T-helper 2 cell treated with Interferon-gamma antibody and Interleukin-4, amounts not matched to agents 5 μg/mL and 100 μg/mL, for 36 hours (primary cell): ENCODE measurements at places on chromosomes 3 and 15.

- H3K27me3 ChIP-seq, result peaks cover 16% of the 10 kb centered on the region
- no peaks in the 10 kb centered on the region for H3K36me3 ChIP-seq
- no peak overlapping the region for H3K27ac ChIP-seq
- no peak for DNase-seq
- H3K4me1 ChIP-seq, result peaks cover 17% of the 10 kb centered on the region
- no peak overlapping the region for H3K4me3 ChIP-seq
Observed at GRCh38 chr3:39124876-39125840, 17.7 kb downstream of the TTC21A start.

GRCh38 chr3:64111872-64112271, 88.6 kb upstream of the PSMD6 start:
- no peak overlapping the region for H3K4me3 ChIP-seq
- no peaks in the 10 kb centered on the region for H3K4me1 ChIP-seq
- H3K27me3 ChIP-seq, result peaks cover 2% of the 10 kb centered on the region
- DNase-seq, result no peak
- H3K27ac ChIP-seq, result no peak overlapping the region

DNA sequence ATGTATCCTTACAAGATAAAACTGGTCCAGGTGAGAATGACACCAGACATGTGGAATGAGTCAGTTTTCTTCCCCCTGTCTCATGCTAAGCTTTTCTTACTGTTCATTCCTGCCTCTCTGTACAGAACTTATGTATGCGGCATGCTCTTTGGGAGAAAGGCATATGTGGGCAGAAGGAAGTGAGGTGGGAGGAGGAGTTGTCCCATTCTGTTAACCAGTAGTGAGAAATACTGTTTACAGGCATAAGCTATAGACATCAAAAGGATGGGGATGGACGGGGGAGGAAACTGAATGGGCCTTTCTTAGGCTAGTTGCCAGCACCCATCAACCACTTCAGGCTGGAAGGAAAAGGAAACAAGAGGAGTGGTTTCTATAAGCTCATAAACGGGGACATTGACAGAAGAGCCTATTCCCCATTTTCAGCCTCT, 143.6 kb upstream of the BHLHE40 start:
- H3K4me1 ChIP-seq, result peaks cover 75% of the 10 kb centered on the region
- peak overlapping the region; percentile 64 for H3K4me3 ChIP-seq
- DNase-seq, result no peak
- H3K27me3 ChIP-seq, result no peaks in the 10 kb centered on the region
- H3K27ac ChIP-seq, result peak overlapping the region; percentile 86

DNA sequence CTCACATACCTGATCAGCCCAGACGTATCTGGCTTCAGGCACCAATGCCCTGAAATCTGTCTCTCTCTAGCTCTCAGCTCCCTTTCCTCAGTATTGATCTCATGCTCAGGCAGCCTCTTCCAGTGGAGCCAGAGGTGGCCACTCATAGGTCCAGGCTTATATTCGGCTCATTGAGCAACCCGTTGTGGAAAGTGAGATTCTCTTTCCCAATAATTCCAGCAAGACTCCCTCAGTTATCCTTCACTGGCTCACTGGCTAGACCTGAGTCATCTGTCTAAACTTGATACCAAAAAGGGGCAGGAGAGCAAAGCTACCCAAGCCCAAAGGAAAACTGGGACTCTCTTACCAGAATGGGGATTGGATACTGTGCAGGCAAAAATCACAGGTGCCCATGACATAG, 33.4 kb upstream of the FRMD4B start:
- H3K36me3 ChIP-seq, result no peaks in the 10 kb centered on the region
- no peak overlapping the region for H3K27ac ChIP-seq
- DNase-seq, result no peak
- peaks cover 8% of the 10 kb centered on the region for H3K27me3 ChIP-seq
- H3K4me1 ChIP-seq, result peaks cover 5% of the 10 kb centered on the region
- no peak overlapping the region for H3K4me3 ChIP-seq

DNA sequence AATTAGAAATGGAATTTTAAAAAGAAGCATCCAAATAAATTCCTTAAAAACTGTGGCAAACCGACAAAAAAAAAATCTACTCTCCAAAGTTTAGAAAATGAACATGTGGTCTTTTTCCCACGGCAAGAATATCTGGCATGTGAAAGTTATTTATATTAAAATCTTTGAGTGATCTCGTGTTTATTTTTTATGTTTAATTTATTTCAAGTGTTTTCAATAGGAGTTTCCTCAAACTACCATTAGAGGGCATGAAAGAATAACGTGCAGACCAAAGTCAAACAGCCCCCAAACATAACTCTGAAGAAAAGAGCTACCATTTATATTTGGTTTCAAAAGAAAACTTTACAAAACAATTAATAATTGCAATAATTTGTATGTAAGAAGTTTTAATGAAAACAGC, 286.4 kb downstream of the ZIC4 start:
- no peaks in the 10 kb centered on the region for H3K36me3 ChIP-seq
- H3K4me3 ChIP-seq, result no peak overlapping the region
- H3K27ac ChIP-seq, result no peak overlapping the region
- no peaks in the 10 kb centered on the region for H3K27me3 ChIP-seq
- DNase-seq, result no peak

DNA sequence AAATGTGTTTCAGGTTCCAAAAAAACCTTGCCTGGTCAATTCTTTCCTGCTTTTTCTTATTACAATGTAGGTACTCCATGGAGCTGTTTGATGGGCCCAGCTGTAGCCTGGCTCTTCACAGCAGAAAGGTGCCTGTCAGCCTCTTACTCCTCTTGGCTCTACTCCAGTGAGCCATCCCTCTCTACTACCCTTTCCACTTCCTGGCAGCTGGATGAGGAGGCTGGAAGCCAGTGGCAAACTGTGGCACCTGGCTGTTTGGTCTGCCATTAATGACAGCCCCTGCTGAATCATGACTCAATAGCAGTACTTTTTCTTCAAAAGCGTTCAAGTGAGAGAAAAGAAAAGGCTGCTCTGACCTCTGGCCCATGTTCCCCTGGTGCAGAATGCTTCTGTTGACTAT, 618.1 kb downstream of the PYDC2 start:
- H3K36me3 ChIP-seq, result no peaks in the 10 kb centered on the region
- DNase-seq, result no peak
- H3K4me1 ChIP-seq, result no peaks in the 10 kb centered on the region
- H3K27me3 ChIP-seq, result no peaks in the 10 kb centered on the region
- no peak overlapping the region for H3K27ac ChIP-seq

DNA sequence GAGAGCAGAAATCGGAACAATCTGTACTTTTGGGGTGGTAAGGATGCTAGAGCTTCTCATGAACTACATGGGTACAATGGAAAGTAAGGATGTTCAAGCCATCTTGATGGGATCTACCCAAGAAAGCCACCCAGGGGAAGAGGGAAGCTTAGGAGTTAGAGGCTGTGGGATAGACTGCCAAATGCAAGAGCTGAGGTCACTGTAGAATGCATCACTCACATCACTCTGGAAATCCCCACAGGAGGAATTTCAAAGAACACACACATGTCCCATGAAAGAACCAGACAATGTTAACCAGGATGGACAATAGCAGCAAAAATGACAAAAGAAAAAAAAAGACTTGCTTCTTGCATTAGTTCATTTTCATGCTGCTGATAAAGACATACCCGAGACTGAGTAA, 32.8 kb upstream of the UBE2E2 start:
- H3K27ac ChIP-seq, result no peak overlapping the region
- no peak for DNase-seq
- H3K4me3 ChIP-seq, result no peak overlapping the region
- peaks cover 2% of the 10 kb centered on the region for H3K27me3 ChIP-seq
- H3K4me1 ChIP-seq, result no peaks in the 10 kb centered on the region
- no peaks in the 10 kb centered on the region for H3K36me3 ChIP-seq

GRCh38 chr15:27481768-27482167, 510.8 kb downstream of the GABRG3 start:
- H3K27me3 ChIP-seq, result no peaks in the 10 kb centered on the region
- H3K4me1 ChIP-seq, result no peaks in the 10 kb centered on the region
- no peaks in the 10 kb centered on the region for H3K36me3 ChIP-seq
- no peak for DNase-seq
- no peak overlapping the region for H3K27ac ChIP-seq

GRCh38 chr3:23239211-23240068, 36.3 kb downstream of the UBE2E2 start:
- no peak overlapping the region for H3K4me3 ChIP-seq
- H3K4me1 ChIP-seq, result no peaks in the 10 kb centered on the region
- H3K27me3 ChIP-seq, result no peaks in the 10 kb centered on the region
- H3K36me3 ChIP-seq, result no peaks in the 10 kb centered on the region

- H3K36me3 ChIP-seq, result peaks cover 3% of the 10 kb centered on the region
- no peaks in the 10 kb centered on the region for H3K4me1 ChIP-seq
- H3K27ac ChIP-seq, result no peak overlapping the region
- no peak overlapping the region for H3K4me3 ChIP-seq
- DNase-seq, result no peak
Observed at GRCh38 chr15:88482263-88482662, 14.8 kb downstream of the MRPS11 start.

GRCh38 chr3:156615592-156616173, 58.7 kb upstream of the TIPARP start:
- H3K36me3 ChIP-seq, result no peaks in the 10 kb centered on the region
- H3K27me3 ChIP-seq, result no peaks in the 10 kb centered on the region
- H3K27ac ChIP-seq, result no peak overlapping the region
- H3K4me1 ChIP-seq, result peaks cover 5% of the 10 kb centered on the region
- no peak overlapping the region for H3K4me3 ChIP-seq

DNA sequence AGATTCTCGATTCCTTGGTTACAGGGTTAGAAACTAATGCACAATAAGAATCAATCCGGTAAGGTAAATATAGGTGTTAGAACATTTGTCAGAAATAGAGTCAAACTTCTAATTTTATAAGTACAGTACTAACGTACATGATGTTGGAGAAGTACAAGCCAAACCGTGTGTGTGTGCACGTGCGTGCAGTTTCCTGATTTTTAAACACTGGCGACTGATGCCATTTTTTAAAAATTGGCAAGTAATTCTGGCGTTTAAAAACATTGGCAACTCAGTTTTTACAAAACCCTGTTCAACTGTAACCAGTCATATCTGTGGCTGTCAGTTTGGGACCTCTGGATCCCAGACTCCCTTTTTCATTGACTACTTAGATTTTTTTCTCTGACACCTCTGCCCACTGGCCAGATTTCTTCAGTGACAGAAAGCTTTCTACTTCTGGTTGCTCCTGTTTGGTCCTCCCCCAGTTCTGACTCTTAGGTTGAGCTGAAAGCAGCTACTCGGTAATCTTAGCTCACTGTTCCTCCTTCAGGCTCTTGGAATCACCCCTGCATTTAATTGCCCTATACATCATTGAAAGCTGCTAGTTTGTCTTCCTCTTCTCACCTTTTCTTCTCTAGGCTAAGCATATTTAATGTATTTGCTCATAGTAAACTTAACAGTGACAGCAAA, 843 bp downstream of the ATG7 start:
- H3K36me3 ChIP-seq, result peaks cover 36% of the 10 kb centered on the region
- H3K27me3 ChIP-seq, result no peaks in the 10 kb centered on the region
- H3K4me1 ChIP-seq, result peaks cover 48% of the 10 kb centered on the region
- DNase-seq, result no peak
- H3K4me3 ChIP-seq, result peak overlapping the region; percentile 92

DNA sequence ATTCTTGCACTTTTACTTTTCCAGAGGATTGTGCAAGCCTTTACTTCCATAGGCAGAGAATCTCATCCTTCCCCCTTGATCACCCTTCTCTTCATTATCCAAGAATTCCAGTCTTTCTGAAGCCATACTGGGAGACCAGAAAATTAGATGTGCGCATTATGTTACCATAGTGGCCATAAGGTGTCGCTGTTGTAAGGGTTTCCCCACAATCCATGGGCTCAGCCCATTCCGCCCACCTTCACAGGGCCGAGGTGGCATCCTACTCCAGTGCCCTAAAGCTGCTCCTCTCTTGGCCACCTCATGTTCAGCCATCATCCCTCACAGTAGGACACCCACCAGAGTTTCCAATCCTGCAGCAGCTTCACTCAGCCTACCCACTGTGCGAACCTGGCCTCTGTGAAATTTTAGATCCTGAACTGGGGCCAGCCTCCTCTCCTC, 35.0 kb downstream of the CTSH start:
- H3K36me3 ChIP-seq, result peaks cover 64% of the 10 kb centered on the region
- H3K4me3 ChIP-seq, result no peak overlapping the region
- H3K4me1 ChIP-seq, result peaks cover 21% of the 10 kb centered on the region
- peak; percentile 22 for DNase-seq
- peak overlapping the region; percentile 1 for H3K27ac ChIP-seq

- H3K36me3 ChIP-seq, result no peaks in the 10 kb centered on the region
- H3K27me3 ChIP-seq, result peaks cover 6% of the 10 kb centered on the region
- no peaks in the 10 kb centered on the region for H3K4me1 ChIP-seq
- H3K4me3 ChIP-seq, result no peak overlapping the region
- DNase-seq, result no peak
Observed at GRCh38 chr15:61752001-61752400, 308.2 kb downstream of the VPS13C start.

DNA sequence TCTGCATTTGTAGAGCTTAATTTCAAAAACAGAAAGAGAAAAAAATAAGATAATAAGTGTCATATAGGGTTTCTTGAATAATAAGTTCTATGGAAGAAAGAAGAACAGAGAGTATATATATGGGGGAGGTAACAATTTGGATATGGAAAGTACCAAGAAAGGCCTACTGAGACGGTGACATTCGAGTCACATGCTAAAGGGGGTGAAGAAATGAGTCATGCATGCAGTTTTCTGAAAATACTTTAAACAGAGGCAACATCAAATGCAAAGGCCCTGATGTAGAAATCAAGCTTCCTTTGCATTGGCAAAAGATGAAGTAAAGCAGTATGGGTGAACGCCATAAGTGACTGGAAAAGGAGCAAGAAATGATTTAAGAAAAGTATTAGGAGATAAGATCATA, 371.6 kb upstream of the ZNF385D start:
- no peak overlapping the region for H3K27ac ChIP-seq
- H3K27me3 ChIP-seq, result no peaks in the 10 kb centered on the region
- no peak overlapping the region for H3K4me3 ChIP-seq
- H3K4me1 ChIP-seq, result no peaks in the 10 kb centered on the region
- no peaks in the 10 kb centered on the region for H3K36me3 ChIP-seq
- no peak for DNase-seq

GRCh38 chr3:172666873-172667694, 43.8 kb downstream of the NCEH1 start:
- DNase-seq, result peak; percentile 64
- no peak overlapping the region for H3K27ac ChIP-seq
- H3K27me3 ChIP-seq, result peaks cover 10% of the 10 kb centered on the region

GRCh38 chr3:48140336-48140757, 47.9 kb downstream of the CDC25A start:
- H3K27me3 ChIP-seq, result no peaks in the 10 kb centered on the region
- H3K4me1 ChIP-seq, result peaks cover 1% of the 10 kb centered on the region
- H3K4me3 ChIP-seq, result no peak overlapping the region
- no peak overlapping the region for H3K27ac ChIP-seq

DNA sequence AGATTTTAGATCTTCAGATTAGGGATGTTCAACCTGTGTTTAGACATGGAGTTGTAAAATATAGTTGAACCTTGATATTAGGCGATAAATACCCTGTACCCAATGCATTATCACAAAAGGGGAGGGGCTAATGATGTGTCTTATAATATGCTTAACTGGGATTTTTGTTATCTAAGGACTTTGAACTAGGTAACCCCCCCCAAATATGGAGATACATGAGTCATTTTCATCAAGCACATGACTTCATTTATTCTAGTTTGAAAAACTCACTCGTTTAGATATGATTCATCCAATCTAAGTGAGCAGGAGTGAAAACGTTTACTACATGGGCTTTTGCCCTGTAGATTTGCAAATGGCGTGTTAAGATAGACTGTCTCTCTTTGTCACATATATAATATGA, 212.4 kb downstream of the IL5RA start:
- H3K27ac ChIP-seq, result no peak overlapping the region
- no peak overlapping the region for H3K4me3 ChIP-seq
- H3K36me3 ChIP-seq, result no peaks in the 10 kb centered on the region
- no peaks in the 10 kb centered on the region for H3K27me3 ChIP-seq
- DNase-seq, result no peak
- no peaks in the 10 kb centered on the region for H3K4me1 ChIP-seq

GRCh38 chr3:117118604-117119003, 409.0 kb downstream of the TUSC7 start:
- H3K27ac ChIP-seq, result no peak overlapping the region
- H3K36me3 ChIP-seq, result no peaks in the 10 kb centered on the region
- no peak overlapping the region for H3K4me3 ChIP-seq
- H3K4me1 ChIP-seq, result no peaks in the 10 kb centered on the region
